ENCODE measurements at places on chromosomes 7 and 10.

DNA sequence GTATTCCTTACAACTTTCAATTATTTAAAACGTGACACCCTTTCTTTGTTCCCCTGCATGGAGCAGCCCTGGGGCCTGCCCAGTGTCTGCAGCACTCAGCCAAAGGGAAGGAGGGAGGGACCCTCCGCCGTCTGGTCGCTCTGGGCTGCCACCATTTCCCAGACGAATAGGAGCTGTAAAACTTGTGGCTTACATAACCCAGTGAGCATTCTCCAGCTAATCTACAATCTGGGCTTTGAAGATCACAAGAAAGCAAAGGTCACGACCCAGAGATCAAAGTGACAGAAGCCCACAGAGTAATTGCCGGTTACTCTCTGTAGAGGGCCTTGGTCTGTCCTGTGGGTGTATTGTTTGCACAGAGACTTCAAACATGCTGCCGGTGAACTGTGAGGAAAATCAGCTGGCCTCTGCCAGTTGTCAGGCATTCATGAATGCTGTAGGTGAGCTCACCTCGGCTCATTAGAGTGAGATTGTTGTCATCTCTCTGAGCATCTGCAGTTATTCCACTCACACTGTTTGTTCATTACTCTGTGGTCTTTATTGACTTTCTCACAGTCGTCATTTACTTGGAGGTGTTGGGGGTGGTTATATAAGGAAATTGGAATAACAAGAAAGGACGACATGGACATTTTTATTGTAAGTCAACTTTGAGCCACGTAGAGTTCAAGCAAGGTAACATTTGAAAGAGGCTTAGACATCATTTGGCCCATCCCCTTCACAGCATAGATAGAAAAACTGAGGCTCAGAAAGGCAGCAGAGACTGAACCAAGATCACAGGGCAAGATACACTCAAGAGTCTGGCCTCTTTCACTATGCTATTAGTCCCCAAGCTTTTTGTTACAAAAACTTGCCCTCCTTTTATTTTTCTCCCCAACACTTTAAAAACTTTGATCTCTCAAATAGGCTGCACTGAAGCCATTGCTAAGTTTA lies 619.8 kb downstream of the LRMDA start:
- DNase-seq: no peak

- peak; percentile 87 for DNase-seq
Observed at GRCh38 chr10:6072215-6072934, 10.2 kb upstream of the IL2RA start.

DNA sequence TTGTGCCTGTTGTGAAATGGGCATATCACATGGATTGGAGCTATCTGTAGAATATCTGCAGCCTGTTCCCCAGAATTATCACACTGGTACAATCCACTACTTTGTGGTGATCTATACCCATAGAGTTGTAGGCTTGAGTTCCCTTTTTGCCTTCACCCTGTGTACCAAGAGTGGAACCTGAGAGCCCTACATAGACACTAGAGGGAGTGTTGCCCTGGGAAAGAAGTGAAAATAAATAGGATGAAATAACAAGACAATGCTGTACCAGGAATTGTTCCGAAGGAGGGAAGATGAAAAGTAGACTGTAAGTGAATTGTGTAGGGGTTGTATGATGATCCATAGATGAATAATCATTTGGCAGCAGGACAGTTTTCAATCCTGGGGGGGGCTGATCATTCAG lies 9.0 kb downstream of the SORCS3 start:
- DNase-seq: no peak

GRCh38 chr7:123230603-123231002 lies 30.8 kb upstream of the SLC13A1 start:
- no peak for DNase-seq

GRCh38 chr10:52756295-52756694 lies 16.3 kb downstream of the MBL2 start:
- DNase-seq: no peak

DNA sequence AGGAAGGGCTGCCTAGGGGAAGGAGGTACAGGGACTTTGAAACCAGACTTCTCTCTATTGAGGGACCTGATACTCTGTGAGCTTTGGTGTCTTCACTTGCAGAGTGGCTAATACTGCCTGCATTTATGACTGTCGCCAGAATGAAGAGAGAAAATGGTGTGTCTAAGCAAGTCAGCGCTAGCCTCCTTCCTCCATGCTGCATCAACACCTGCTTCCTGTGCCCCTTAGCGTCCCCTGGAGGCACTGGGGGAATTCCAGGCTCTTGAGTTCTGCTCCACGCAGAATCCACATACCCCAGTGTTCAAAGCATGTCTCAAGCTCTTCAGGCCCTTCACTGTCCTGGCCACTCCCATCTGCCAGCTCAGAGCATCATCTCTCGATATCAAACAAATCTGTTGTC lies 140.5 kb downstream of the PKD1L1 start:
- DNase-seq: no peak

DNA sequence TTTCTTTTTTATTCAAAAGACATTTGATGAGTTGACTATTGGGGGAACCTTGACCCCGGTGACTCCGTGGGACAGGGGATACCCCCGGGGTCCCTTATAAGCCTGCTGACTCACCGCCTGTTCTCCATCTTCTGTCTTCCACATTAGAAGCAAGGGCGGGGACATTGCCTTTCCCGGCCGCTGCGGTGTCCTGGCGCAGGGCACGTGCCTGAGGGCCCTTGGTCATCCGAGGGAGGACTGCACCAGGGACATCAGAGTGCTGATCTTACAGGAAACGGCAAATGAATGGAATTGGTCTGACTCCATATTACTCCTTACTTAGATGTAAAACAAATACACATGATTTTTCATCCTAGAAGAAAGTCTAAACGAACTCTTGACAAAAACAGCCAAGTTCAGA lies 170.1 kb downstream of the CUX1 start:
- DNase-seq: no peak

DNA sequence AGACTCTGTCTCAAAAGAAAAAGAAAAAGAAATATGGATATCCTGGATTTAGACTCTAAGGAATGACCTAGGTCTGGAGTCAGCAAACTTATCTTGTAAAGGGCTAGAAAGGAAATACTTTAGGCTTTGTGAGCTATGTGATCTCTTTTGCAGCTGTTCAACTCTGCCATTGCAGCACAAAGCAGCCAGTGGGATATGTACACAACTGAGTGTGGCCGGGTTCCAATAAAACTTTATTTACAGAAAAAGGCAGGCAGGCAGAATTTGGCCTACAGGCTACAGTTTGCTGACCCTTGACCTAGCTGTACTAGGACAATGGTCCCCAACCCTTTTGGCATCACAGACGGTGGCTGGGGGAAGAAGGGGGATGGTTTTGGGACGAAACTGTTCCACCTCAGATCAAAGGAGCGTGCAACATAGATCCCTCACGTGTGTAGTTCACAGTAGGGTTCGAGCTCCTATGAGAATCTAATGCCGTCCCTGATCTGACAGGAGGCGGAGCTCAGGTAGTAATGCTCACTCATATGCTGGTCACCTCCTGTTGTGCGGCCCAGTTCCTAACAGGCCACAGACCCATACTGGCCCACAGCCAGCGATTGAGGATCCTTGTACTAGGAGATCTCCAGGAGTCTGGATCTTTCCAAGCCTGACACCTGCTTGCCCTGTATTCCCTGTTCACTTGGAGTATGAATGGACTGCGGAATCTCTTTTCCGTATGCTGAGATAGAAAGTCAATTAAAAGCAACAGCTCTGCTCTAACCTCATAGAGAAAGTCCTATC lies 63.0 kb downstream of the CUL1 start:
- no peak for DNase-seq

DNA sequence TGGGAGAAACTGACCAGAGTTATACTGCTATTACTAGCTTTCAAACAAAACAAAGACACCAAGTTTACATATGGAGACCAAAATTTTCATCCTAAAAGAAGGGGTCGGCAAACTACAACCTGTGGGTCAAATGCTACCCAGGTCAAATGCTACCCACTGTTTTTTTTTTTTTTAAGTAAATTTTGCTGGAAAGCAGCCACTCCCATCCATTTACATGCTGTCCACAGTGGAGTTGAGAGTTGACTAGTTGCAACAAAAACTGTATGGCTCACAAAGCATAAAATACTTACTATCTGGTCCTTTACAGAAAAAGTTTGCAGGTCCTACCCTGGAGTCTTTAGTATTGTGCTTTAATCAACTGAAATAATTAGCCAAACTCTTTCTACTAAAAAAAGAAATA lies 91.4 kb downstream of the SIRT1 start:
- DNase-seq: no peak

DNA sequence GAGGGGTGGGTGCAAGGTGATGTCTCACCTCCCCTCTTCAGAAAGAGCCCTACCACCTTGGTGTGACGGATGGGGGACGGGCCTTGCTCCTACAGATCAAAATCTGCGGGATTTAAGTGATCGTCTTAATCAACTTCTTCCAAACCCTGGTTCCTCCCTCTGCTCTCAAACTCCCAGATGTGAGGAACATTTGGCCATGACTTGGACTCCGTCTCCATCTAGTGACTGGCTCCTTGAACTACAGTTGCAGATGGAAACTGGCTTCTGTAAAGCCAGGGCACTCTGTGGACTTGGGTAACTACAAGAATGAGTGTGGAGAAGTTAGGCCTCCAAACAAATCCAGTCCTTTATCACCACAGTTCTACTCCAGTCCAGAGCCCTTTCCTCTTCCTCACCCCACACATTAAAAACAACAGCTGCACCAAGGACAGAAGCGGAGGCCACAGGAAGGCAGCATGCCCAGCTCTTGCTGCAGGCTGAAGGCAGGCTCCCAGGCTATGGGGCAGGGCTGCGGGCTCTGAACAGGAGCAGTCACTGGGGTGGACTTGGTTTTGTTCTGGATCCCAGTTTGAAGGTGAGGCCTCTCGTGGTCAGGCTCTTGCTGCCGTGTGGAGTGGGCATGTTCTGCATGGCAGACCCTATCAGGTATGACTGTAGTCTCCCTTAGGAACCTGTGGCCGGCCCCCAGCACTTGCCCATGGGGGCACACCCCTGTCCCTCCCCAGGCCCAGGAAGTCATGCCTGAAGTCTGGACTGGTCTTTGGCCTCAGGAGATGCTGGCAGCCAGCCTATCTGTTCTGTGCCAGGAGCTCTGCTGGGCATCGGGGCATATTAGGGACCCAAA lies 79.4 kb downstream of the VWC2 start:
- peak; percentile 49 for DNase-seq

- DNase-seq: no peak
Observed at GRCh38 chr7:1742555-1743303, 72.7 kb downstream of the ELFN1 start.

DNA sequence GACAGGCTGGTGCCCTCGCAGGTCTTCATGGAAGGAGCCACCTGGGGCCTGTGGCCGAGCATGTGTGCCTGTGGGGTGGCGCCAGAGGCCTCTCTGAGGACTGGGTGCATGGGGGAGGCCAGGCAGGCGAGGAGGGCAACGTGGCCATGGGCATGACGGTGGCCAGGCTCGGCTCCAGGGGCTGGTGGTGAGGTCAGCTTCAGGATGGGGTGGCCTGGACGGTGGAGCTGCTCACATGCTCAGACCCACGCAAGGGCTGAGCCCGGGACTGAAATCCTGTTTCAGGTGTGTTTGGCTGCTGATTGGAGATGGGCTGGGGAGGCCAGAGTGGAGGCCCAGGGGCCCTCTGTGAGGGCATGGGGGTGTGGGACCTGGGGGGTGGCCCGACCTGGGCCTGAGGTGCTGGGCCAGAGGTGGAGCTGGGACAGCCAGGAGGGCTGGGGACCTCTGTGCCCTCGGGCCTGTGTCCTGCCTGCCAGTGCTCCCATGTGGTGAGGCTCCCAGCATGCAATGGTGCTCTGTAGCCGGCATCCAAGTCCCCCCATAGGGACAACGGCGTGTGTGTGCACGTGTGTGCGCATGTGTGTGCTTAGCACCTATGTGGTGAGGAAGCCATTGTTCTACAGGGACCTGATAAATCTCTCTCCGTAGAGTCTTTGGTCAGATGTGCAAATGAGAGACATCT lies 71.1 kb downstream of the INPP5A start:
- no peak for DNase-seq

- DNase-seq: no peak
Observed at GRCh38 chr7:134019251-134019650, 107.9 kb upstream of the LRGUK start.

- DNase-seq: no peak
Observed at GRCh38 chr10:44382131-44382858, 2.6 kb downstream of the CXCL12 start.

GRCh38 chr7:128114806-128115205 lies 83.6 kb upstream of the LRRC4 start:
- DNase-seq: no peak

DNA sequence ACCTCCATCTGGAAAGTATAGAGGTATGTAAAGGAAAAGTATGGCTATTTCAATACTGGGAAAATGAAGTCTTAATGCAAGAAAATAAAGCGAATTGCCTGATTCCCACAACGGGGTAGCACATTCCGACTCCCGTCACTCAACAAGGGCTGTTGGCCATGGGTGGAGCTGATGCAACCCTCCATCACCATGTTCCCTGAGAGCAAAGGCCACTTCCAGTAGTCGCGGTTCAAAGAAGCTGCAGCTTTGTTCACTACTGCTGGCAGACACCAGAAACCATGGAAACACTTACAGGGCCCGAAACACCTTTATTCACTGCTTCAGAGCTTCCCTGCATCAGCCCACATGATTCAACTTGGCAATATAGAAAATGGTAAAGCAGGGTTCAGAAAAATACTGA lies 44.0 kb downstream of the TMEM26 start:
- no peak for DNase-seq

DNA sequence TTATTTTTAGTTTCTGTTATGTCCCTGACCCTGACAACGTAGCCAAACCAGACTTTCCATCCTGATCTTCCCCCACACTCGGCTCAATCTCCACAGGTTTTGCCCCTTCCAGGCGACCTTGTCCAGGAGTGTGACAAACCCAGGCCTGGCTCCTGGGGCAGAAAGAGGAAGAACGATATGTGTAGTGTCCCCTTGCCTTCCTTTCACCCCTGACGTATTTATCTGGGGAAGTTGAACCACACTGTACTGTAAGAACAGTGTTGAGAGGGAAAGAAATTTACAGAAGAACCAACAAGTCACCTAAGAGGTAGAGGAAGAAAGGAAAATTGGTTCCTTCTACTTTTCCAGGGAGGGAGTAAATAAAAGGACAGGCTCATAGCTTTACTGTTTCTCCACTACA lies 158.0 kb downstream of the VTI1A start:
- peak; percentile 9 for DNase-seq

DNA sequence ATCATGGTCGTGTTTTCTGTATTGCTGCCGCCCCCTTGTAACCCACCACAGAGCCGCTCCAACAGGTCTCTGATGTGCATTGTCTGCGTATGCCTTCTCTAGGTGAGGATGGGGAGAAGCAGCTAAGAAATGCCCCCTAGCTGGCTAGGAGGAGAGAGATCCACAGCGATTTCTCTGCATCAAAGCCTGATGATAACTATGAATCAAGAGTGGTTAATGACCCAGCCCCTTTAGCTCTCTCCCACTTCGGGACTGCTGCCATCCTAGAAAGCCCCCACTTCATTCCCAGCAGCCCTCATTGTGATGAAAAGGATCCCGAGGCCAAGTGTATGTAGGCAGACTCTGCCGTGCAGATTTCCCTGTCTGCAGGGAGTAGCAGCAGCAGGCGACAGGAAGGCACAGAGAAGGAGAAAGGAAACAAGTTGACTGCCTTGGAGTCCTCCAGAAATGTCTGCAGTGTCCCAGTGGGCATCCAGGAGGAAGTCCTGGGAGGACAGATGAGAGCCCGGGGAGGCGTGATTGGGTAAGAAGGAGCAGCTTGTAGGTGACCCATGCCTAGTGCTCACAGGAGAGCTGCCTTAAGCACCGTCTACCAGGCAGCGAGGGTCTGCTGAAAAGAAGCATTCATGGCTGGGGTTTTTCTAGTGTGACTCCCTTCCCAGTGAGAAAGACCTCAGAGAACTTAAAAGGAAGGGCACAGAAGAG lies 2.9 kb downstream of the PLXNA4 start:
- DNase-seq: no peak
